ENCODE measurements at places on chromosomes 12 and 14. TPM values are rescaled to one million over a fixed set of nuclear protein-coding genes. Genes with fewer than 3 reads are reported as not detected.

DNA sequence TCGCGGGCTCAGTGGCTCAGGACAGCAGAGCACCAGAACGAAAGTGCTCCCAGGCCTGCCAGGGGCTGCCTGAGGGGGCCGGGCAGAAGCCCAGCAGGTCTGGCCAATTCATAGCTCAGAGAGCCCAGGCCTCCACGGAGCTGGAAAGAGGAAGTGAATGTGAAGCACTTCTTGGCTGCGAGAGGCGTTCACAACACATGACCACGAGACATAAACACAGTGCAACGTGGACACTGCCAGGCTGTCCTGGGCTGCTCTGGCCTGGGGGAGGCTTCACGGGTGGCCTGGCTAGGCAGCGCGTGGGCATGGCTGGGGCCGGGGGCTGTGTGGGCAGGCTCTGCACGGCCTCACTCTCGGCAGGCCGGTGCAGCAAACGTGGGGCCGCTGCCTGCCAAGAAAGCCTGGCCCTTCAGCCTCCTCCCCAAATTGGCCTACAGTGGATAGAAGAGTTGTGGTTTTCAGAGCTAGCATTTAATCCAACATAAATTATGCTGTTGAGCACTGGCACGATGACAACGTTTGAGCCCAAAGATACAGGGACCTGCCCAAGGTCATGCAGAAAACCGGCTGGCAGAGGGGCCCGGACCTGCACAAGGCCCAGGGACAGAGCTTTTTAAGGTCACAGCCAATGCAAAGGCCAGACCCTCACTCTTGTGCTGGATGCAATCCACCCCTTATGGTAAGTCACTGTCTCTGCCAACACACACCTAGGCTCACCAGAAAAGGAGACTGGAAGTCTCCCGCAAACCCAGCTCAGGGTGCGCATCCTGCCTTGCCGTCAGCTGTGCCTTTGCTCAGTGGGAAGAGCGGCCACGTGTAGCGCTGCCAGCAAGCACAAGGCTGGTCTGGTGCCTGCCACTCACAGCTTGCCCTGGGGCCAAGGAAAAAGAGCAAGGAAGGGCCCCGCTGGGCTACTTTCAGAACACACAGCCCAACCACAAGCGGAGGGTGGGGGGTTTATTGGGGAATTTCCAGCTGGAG, 8.6 kb downstream of the SLC25A29 start:
- no peaks in the 10 kb centered on the region for H3K36me3 ChIP-seq
- no peak overlapping the region for H3K4me3 ChIP-seq
- H3K27me3 ChIP-seq = no peaks in the 10 kb centered on the region
- DNase-seq = peak; percentile 72
- peak overlapping the region; percentile 87 for H3K27ac ChIP-seq

DNA sequence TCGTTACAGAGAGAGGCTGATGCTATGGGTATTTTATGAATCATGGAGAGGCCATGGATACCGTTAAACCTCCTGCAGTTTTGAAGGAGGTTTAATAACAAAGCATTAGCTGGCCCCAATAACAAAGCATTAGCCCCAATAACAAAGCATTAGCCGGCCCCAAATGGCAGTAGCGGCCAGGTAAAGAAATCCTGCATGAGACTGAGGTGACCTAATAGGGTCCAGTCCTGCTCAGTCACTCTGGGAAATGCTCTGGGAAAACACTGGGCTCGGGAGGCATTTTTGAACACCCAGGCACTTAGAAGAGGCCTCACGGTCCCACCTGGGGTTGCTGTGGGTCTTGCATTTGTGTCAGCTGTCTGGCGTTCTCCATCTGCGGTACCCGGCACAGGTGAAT, 776 bp upstream of the RIN3 start:
- DNase-seq = no peak
- no peaks in the 10 kb centered on the region for H3K36me3 ChIP-seq
- H3K4me1 ChIP-seq = peaks cover 27% of the 10 kb centered on the region
- H3K27me3 ChIP-seq = no peaks in the 10 kb centered on the region
- H3K27ac ChIP-seq = peak overlapping the region; percentile 92

DNA sequence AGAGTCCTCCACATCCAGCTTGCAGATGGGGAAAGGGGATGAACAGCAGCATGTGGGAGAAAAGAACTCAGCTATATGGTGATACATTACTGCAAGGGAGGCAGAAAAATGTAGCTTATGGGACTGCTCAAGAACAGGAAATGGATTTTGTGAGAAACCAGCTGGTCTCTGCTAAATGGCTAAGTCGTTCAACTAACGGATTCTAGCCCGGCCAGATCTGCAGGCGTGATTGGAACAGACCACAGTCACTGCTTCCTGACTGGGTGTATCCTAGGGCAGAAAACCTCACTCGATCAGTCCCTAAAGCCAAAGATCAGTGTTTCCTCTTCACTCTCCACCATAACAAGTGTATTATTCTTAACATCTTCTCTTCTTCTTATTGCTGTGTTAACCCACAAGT, 8.1 kb upstream of the PTGDR start:
- no peak for DNase-seq
- no peaks in the 10 kb centered on the region for H3K27me3 ChIP-seq
- H3K4me3 ChIP-seq = no peak overlapping the region
- no peak overlapping the region for H3K27ac ChIP-seq
- no peaks in the 10 kb centered on the region for H3K36me3 ChIP-seq

The DCN gene
- total RNA-seq = 511 TPM

DNA sequence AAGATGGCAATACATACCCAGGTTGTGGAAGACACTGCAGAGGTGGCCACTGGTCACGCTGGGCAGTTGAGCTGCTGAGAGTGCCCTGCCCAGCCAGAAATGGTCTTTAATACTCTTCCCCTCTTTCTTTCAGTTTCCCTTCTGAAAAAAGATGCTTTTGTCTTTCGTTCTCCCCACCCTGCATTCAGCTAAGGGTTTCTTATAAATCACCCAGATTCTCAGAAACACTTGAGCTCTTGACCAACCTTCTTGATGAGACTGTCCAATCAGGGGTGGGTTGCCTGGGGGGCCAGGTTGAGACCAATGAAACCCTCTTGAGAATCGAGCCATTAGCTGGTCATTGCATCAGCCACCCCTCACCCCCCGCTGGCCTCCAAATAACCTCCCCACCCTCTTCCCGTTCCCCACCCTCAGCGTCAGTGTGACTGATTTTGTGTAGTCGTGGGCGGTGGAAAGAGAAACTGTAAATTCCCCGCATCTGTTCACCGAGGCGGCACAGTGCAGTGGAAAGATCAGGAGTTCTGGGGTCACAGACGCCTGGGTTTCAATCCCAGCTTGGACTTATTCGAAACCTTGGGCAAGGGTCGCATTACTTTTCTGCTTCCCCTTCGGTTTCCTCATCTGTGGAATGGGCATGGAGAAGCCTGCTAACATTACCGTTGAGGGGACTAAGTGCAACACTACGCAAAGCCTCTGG, 52.3 kb downstream of the SLC25A47 start:
- peak overlapping the region; percentile 77 for H3K4me3 ChIP-seq
- H3K4me1 ChIP-seq = peaks cover 12% of the 10 kb centered on the region
- H3K36me3 ChIP-seq = no peaks in the 10 kb centered on the region
- no peaks in the 10 kb centered on the region for H3K27me3 ChIP-seq

DNA sequence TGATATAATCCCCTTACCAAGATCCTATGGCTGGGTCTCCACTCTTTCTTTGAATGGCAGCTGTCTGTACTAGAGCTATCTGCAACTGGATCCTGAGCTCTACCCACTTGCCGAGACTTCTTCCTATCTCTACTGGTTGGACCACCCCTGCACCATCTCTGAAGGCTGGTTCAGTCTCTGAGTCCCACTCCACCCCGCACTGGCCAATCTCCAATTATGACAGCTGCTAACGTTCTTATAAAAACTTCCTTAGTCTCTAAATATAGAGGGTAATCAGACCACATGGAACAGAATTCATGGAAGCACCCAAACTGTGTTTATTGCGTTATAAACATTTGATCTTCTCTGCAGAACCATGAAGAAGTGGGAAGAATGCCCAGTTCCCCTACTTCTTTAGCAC, 186.6 kb upstream of the EEA1 start:
- H3K4me1 ChIP-seq = peaks cover 3% of the 10 kb centered on the region
- no peak overlapping the region for H3K27ac ChIP-seq
- no peak overlapping the region for H3K4me3 ChIP-seq
- H3K36me3 ChIP-seq = no peaks in the 10 kb centered on the region

DNA sequence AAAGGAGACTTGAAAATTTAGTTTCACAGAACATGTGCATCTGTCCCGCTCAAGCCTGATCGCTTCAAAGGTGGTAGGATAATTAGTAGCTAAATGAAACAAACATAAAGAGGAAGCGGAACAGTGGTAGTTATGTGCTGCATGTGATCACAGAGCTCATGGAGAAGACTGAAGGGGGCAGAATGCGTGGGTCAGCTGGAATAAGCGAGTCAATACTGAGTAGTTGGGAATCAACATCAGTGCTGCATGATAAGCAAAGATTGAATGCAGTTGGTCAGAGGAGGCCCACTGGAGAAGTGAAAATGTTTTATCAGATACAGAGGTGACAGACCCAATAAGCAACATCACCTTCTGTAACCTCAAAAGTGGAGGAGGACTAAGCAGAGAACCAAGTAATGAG, 95.1 kb upstream of the RFX4 start:
- H3K27ac ChIP-seq = no peak overlapping the region
- no peaks in the 10 kb centered on the region for H3K27me3 ChIP-seq
- H3K36me3 ChIP-seq = no peaks in the 10 kb centered on the region
- H3K4me3 ChIP-seq = no peak overlapping the region
- H3K4me1 ChIP-seq = no peaks in the 10 kb centered on the region
